ENCODE measurements at places on chromosomes 4 and X.

GRCh38 chr4:108107101-108107500 lies 61.6 kb downstream of the LEF1 start:
- no peak for DNase-seq

GRCh38 chr4:186248643-186249042 lies 17.3 kb upstream of the F11 start:
- DNase-seq = no peak

DNA sequence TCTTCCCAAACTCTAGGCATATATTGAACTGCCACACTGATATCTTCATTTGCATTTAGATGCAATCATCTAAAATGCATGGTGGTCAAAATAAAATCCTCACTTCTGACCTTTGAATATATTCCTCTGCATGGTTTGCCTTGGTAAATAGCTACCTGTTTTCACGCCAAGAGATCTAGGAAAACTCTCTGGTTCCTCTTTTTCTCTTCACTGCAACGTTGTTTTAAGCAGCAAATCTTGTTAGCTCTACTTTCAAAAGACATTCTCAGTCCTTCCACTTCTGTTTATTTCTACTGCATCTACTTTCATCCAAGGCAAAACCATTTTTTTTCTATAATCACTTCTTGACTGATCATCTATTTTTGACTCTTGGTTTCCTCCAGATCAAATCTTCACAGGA lies 1001.6 kb upstream of the GRID2 start:
- no peak for DNase-seq

GRCh38 chr4:109816082-109816442 lies 500 bp downstream of the GAR1 start:
- DNase-seq = no peak

DNA sequence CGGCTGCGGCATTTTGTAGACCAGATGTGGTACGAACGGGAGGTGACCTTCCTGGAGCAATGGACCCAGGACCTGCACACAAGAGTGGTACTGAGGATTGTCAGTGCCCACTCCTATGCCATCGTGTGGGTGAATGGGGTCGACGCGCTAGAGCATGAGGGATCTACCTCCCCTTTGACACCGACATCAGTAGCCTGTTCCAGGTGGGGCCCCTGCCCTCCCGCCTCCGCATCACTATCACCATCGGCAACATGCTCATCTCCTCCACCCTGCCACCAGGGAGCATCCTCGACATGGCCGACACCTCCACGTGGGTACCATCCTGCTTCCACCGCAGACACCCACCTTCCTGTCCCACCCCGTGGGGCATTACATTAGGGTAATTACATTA lies 46.2 kb downstream of the SMARCA5 start:
- no peak for DNase-seq

DNA sequence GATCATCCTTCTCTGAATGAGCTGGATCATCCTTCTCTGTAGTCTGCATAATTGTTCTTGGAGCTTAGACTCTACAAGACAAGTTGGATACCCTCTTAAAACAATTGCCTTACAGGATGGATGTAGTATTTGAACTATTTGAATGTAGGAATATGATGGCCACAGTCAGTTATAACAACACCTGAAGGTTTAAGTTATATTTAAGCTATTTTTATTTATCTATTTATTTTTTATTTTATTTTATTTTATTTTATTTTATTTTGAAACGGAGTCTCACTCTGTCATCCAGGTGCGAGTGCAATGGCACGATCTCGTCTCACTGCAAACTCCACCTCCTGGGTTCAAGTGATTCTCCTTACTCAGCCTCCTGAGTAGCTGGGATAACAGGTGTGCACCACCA lies 149.9 kb upstream of the SLIT2 start:
- no peak for DNase-seq

DNA sequence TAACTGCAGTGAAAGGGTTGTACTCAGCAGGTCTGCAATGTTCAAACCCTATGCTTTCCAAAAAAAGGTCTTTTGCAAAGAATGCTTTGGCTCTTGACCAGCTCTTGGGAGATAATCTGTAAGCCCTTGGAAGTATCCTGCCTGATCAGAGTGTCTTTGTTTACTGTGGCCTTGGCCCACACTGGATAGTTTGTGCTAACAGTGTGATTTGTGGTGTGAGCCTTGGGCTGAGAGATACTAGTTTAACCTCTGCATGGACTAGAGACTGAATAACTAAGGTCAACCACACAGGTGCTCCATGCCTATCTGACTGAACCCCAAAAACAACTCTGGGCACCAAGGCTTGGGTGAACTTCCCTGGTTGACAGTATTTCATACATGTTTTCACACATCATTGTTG lies 3.6 kb upstream of the MAGED1 start:
- no peak for DNase-seq

DNA sequence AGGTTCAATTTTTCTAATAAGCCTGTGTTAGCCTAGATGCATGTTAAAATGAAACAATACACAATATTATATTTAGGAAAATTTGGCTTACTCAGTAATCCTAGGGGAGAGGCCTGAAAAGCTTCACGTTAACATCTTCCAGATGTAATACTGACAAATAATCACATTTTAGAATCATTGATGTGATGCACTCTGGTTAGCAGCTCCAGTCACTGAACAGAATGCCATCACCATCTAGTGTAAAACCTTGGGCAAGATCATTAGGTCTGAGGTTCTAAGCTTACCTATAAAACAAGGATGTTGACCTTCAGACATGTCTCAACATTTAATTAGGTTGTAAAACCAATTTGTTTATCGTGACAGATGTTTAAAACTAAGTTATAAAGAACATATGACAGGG lies 1704.8 kb downstream of the STIM2 start:
- no peak for DNase-seq

DNA sequence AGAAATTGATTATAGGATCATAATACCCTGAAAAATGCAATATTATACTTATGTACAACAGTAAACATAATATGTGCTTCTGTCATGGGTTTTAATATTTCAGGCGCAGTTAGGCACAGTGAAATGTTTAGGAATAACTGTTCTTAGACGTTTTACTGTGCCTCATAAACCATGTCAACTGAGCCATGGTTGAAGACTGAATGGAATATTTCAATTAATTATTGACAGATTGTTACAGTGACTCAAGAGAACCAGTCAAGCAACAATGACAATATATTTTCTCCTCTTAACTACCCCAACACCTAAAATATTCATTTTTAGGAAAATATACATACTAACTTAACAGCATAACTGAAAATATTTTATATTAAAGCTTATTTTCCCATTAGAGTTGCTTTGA lies 852.7 kb upstream of the FRG1 start:
- no peak for DNase-seq

- DNase-seq = no peak
These were observed 62.7 kb upstream of the GRID2 start for GRCh38 chr4:92241094-92241493.

DNA sequence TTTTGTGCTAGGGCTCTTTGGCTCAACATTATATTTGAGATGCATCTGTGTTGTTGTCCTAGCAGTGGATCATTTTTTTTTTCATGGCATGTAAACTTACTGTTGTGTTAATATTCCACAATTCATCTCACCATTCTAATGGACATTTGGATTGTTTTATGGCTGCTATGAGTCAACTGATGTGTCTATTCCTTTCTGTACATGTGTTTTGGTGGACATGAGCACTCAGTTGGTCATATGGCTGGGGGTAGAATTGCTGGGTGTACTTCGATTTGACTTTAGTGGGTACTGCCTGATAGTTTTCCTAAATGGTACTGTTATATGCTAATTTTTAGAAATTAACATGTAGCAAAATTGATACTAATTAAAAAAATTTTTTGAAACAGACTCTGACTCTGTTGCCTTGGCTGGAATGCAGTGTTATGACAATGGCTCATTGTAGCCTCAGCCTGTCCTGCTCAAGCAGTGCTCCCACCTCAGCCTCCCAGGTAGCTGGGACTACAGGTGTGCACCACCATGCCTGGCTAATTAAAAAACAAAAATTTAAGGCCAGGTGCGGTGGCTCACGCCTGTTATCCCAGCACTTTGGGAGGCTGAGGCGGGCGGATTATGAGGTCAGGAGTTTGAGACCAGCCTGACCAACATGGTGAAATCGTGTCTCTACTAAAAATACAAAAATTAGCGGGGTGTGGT lies 9.0 kb downstream of the FAM193A start:
- DNase-seq = no peak

DNA sequence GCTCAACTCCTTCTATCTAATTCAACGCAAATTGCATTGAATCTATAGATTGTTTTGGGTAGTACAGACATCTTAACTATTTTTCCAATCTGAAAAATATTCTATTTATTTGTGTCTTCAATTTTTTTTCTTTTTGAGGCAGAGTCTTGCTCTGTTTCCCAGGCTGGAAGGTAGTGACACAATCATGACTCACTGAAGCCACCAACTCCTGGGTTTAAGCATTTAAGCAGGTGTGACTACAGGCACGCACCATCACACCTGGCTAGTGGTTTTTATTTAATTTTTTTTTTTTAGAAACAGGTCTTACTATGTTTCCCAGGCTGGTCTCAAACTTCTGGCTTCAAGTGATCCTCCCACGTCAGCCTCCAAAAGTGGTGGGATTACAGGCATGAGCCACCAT lies 98.3 kb downstream of the GK start:
- DNase-seq = peak; percentile 0
